ENCODE measurements at places on chromosomes 4 and X.

DNA sequence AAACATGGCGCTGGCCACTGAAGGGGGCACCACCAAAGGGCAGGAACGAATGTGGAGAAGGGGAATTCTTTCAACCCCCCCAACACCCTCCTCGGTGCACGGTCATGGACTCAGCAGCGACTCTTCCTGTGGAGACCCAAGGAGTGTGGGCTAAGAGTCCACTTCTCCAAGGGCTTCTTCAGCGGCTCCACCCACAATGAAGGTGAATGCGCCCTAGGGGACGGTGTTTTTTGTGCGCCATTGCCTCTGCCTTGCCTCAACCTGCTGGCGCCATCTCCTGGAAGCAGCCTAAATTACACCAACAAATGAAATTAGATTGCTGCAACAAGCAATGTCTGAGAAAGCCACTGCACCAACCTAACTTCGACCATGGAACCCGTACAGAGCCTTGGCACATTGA, 169.2 kb upstream of the MAGEB18 start:
- no peak for DNase-seq

- no peak for DNase-seq
Measured at GRCh38 chr4:127138586-127138985, 494.2 kb upstream of the INTU start.

DNA sequence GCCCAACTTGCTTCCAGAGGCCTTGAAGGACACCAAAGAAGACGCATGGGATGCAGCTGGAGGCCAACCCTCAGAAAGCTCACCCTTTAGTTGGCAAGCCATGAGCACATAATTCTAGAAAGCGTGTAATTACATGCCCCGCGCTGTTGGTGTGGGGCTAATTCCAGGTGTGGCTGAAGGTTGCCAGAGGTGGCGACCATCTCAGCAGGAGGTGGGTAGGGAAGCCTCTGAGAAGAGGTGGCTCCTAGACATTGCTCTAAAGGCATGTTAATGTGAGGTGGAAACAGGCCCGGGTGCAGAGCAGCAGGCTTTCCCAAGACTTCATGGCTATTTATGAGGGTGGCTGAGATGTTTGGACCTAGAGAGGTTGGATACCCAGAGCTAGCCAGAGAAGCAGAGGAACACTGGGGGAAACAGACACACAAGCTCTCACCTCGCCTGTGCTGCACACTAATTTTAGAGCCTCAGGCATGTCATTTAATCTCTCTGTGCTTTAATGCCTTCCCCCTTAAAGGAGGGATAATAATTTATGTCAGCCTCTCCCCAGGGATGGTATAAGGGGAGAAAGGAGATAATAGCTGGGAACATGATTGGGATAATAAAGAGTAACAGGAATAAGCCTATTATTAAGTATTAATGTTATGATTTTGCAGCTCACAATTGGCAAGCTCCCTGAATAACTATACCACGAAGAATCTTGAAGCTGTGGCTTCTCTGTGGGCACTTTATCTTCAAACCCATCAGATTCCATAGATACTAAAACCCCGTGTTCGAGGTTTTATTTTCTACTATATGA, 60.0 kb upstream of the HELT start:
- no peak for DNase-seq

DNA sequence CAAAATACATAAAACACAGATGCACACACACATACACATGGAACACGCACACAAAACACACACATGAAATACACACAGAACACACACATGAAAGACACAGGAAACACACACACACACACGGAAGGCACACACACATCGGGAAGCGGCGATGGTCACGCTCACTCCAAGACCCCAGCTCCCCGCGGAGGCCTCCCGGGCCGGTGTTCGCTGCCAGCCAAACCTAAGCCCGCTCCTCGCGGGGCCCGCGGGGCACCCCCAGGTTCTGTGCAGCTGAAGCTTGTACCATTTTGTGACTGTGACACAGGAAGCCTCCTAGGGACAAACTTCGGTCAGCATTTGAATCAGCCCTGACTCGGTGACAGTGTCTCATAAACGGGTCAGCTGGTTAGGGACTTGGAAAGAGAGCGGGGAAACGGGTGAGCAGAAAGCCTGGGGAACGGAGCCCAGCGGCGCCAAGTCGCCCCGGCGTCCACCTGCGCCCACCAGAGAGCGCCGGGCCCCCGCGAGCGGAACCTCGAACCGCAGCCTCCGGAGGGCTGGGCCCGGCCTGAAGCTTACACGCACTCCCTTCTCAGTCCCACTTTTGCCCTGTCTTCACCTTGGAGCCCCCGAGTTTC, 32.1 kb downstream of the F11 start:
- no peak for DNase-seq

DNA sequence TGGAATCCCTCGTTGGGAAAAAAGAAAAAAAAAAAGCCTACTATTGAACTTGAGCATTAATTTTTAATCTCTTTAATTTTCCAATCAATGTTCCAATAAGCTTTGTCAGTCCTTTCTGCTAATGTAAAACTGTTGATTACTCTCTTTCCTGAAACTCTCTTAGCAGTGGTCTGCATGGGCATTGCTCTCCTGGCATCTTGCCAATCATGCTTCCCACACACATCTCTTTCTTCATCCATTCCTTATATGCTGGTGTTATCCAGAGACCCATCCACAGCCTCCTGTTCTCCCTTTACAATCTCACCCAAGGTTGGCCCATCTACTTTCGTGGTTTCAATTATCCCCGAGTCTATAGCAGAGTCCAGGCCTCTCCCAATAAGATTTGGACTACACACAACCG, 31.8 kb upstream of the KCNE5 start:
- DNase-seq: no peak

DNA sequence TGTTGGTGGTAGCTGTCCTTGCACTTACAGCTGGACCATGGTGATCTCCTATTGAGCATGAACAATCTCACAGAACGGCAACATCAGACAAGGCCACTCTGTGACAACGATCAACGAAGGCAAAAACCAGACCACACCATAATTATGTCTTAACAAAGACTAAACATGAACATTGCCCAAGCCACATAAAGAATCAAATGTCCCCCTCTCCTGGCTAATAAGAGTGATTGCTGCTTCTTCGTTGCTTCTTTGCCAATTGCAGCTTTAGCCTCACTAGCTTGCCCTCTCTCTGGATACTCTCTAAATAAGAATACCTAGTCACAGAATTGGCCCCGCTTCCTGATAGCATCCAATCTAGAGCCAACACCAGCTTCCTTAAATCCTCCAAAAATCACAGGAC, 41.5 kb upstream of the PGRMC1 start:
- DNase-seq: no peak

All from activated T-helper 1 cell treated with anti-CD3 and anti-CD28 coated beads, Interleukin-2, amount 50 U/mL, for 16 hours (primary cell).